RCC 7860 (cell line): ENCODE measurements at places on chromosomes 11 and 22.

DNA sequence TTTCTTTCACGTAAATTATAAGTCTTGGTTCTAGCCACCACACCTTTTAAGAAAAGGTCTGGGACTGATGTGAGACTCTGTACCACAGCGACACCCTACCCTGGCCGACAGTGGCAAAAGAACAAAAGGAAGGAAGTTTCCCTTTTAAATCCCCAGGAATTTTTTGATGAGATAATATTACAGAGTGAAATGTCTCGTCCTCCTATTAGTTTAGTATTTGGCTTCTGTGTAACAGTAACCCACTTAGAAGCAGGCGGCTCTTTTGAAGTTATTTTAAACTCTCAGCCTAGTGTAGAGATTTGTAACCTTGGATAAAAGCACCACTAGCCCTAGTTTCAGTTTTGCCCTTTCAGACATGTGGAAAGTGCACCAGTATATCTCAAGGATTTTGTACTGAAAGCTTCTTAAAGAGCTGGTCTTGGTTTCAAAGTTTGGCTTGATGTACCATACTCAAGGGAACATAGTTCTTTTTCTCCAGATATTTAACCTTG, 84.1 kb downstream of the C22orf31 start:
- DNase-seq = peak; percentile 36

DNA sequence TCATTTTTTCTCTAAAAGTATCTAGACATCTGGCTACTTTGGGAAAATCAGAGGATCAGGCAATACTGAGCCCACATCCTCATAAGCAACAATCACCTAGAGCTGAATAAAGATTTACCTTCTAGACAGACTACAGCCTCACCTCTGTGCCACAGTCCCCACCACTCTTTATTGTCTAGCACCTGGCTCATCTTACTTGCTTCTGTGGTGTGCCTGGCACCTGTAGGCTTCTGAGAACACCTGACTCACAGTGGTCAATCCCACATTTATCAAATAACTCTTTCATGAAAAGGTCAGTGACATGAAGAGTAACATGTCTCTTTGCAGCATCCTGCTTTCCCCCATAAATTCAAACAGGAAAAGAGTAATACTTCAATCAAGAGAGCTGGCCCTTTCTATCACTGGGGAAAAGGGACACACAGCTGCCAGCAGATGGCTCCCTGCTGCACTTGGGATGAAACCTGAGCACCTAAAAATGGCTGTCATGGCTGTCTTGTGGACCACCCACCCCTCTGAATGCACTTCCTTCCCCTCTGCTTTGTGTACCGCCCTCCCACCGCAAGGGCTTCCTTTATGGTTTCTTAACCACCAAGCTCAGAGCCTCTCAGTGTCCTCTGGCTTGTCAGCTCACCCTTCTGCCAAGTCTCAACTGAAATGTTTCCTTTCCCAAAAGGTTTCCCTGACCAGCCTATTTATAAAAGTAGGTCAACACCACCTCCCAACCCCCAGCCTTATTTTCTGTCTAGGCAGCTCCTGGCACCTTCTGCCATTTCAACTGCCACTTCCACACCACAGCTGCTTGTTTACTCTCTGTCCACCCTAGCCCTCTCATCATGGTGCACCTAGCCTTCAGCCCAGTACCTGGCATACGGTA, 9.3 kb downstream of the TFIP11 start:
- DNase-seq = no peak

DNA sequence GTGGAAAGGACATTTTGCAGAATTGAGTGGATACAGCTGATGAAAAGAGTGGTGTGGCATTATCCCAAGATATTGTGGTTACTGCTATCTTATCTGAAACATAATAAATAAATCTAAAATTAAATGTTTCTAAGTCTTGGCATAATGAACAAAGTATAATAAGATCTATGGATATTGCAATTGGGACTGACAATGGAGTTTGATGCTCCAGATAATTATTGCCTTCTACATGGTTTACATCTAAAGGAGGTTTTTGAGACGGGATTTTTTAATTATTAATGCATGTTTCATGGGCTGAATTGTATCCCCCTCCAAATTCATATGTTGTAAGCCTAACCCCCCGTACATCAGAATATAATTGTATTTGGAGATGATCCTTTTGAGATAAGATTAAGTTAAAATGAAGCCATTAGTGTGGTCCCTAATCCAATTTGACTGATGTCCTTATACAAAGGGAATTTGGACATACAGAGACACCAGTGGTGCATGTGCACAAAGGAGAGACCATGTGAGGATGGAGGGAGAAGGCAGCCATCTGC, 198.5 kb downstream of the MSANTD4 start:
- DNase-seq = no peak

DNA sequence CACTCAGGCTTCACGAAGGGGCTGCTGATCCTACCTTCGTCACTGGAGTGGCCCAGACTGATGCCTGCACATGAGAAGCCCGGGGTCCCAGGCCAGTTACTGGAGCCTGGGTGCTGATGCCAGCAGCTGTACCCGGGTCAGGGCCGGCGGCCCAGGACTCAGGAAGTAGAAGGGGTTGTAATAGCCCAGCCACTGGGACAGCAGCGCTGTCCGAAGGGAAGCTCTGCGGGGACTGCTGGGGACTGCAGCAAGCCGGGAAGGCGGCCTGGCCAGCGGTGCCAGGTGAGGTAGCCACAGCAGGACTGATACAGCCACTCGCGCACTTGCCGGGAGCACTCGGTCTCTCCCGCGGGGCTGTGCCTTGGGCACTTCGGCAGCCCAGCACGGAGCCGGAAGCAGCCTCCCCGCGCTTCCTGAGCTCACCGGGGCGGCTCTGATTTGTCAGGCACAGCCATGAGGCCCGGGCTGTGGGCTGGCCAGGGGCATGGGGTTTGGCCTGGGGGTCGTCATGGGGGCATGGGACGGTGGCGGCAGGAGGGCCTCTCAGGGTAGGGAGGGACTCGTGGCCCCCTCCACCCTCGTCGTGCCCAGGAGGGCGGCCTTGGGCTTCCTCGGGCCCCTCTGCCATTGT, 13.9 kb upstream of the OR8K1 start:
- DNase-seq = no peak

DNA sequence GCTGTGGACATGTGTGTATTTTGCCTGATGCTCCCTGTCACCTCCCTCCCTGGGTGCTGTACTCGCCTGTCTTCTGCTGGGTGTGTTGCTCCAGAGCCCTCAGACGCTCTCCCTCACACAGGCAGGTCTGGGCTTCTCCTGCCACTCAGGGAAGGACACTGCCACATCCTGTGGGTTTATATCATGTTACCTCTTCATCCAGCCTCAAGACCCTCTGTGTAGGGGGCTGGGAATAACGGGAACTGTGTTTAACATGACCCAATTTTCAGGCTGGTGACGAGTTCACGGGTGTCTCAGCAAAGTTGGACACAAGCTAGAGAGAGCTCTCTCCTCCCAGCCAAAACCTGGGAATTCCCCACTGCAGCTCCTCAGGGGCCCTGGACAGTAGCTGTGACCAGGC, 24.6 kb downstream of the MYBPC3 start:
- DNase-seq = no peak

DNA sequence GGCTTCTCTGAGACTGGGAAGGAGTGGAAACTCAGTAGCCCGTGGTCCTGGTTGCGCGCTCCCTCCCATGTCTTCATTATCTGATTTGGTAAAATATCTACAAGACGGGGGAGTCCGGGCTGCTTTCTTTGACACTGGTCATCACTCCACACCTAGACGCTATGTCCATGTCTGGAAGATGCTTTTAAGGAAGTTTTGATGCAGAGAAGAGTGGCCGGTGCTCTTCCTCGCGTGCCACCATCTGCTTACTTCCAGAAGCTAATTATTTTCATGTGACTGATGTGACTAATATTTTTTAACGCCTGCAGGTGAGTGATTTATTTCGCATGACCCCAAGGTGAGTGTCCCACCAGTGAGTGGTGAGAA, 339 bp upstream of the TRIM21 start:
- DNase-seq = no peak

GRCh38 chr11:100663583-100663982, 23.5 kb upstream of the ARHGAP42 start:
- DNase-seq = no peak

GRCh38 chr22:46203601-46203980, 46.5 kb downstream of the CDPF1 start:
- DNase-seq = no peak

DNA sequence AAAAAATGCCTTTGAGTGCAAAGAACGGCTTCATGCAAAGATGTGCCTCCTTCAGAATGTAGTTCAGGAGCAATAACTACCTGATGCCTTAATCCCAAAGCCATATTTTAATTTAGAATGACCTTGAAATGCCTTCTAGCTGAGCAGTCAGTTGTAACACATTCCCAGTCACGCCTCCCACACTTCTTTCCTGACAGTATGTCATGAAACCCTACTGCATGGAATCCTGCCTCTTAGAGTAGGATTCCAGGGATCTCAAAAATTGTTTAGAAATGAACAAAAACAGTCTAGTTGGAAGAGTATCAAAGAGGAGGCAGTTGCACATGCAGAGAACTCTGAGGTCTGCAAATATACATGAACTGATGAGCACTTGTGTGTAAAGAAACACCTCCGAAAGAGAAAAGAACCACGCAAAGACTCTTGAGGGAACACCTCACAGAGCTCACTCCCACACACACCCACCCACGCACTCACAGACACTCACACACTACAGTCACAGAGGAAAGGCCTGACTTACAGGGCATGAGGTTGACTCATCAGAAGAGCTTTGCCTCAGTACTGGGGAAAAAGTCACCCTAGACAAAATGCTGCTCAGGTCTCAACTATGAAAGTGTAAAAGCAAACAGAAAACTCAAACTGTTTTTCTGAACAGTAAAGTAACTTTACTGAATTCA, 77.4 kb downstream of the GGTLC2 start:
- peak; percentile 34 for DNase-seq

- no peak for DNase-seq
These were observed 127.9 kb upstream of the MTMR2 start for GRCh38 chr11:96051820-96052219.

DNA sequence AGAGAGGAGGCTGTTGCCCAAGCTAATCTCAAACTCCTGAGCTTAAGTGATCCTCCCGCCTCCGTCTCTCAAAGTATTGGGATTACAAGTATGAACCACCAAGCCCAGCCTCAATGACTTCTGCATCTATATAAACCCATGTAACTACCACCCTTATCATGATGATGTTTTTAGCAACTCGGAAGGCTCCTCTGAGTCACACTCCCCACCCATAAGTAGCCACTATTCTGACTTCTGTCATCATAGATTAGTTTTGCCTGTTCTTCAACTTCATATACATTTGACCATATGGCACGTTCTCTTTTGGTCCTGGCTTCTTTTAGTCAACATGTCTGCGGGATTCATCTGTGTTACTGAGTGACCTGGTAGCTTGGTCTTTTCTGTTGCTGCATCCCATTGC, 6.4 kb upstream of the FOSL1 start:
- DNase-seq = no peak

DNA sequence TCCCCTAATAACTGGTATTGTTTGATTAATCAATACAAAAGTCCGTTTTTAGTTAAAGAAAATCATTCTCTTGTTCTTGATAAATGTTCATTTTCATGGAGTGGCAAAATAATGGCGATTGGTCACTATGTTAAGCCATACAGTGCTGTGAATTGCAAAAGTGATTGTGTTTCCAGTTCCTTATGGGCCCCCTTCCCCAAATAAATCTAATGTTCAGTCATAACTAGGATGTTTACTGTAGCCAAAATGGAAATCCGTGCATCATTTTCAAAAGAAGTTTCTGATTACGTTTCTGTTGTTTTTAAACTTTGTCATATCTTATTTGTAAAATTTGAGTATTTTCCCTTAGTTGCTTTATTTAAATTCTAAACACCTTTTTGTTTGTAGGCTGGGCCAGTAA, 845 bp downstream of the RBM7 start:
- no peak for DNase-seq

DNA sequence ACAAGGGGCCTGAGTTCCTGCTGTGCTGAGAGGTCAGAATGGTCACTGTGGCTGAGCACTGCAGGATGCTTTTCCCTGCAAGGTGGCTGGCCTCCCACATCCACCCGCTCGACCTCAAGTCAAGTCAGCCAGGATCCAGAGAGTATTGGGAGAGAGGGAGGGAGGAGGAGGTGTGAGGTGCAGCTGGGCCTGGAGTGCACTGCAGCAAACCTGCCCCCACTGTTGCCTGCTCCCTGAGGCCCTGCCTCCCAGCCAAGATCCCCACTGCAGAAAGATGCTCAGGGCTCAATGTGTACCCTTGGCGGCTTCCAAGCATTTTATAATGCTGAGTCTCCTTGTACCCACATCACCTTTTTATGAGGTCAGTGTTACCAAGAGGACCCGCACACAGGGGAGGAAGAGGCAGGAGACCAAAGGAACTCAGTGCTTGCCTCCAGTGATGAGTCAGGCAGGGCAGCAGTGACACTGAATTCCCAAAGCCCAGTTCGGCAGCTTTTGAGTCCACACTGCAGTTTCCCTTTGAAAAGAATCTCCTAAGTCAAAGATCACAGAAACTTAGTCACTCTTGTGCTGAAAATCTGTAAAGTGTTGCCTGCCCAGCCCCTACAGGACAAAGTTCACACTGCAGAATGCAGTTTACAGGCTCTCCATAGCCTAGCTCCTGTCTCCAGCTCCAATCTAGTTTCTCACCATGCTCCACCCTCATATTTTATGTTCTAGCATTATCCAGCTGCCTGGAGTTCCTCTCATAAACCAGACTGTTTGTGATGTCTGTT, 3.1 kb downstream of the ENDOD1 start:
- peak; percentile 85 for DNase-seq

GRCh38 chr22:21791635-21792625, 56.3 kb upstream of the YPEL1 start:
- no peak for DNase-seq

DNA sequence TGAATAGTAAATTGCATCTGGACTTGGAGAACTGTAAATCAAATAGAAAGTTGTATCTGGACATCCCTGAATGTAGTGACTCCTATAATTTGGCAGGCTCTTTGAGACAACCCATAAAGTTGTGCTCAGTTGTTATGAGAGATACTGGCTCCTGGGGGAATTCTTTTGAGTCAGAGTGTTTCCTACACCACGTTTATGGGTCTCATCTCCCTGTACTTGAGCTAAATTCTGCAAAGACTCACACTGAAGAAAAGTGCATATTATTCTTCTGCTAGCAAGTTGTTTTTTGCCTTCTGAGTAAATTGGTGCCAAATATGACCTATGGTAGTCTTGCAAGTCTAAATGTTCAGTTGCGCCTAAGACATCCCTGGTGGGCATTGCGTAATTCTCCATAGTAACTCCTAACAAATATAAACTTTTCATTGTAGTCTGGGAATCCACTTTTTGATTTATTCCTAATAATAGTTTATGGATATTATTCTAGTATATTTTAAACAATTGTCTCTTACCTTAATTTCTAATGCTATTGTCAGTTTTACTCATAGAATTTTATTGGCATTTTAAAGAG, 5.0 kb downstream of the ZNF215 start:
- no peak for DNase-seq

GRCh38 chr22:25407859-25408229, 156.6 kb upstream of the GRK3 start:
- DNase-seq = no peak

GRCh38 chr11:43576320-43576802, 104.2 kb upstream of the HSD17B12 start:
- no peak for DNase-seq

GRCh38 chr11:67611704-67612587, 5.2 kb downstream of the NDUFV1 start:
- DNase-seq = no peak
